Cardiac septum (tissue), 1 donor: ENCODE measurements at places on chromosomes 7 and 10. TPM values are rescaled to one million over a fixed set of nuclear protein-coding genes. Genes with fewer than 3 reads are reported as not detected.

DNA sequence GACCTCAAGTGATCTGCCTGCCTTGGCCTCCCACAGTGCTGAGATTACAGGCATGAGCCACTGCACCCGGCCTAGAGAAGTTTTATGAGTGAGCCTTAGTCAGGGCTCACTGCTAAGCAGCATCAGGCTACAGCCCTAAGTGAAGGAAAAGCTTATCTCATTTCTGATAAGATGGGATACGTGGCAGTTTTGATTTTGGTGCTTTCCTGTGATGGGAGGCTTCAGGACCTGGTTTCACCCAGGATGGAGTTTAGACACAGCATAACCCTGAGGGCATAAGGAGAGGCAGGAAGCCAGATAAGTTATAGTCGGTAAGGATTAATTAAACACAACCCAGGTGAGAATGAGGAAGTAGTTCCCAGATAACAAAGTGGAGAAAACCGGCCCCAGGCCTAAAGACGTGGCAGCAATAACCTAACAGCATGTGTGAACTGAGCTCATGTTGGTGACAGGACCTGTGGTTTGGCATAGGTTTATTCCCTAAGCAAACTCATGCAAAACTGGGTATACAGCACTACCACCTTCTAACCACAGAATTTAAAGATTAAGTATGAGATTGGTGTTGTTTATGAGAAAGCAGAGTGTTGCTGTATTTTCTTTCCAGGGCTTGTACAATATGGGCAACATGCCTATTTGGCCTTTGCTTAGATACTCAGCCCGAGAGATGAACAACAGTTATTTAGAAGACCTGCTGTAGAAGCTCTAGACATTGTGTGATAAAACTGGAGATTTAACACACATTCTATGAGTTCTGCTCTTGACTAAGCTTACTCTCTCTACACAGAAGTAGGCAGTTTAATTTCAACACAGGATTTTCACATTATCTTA is 119.4 kb downstream of the COL28A1 start:
- DNase-seq, result no peak

DNA sequence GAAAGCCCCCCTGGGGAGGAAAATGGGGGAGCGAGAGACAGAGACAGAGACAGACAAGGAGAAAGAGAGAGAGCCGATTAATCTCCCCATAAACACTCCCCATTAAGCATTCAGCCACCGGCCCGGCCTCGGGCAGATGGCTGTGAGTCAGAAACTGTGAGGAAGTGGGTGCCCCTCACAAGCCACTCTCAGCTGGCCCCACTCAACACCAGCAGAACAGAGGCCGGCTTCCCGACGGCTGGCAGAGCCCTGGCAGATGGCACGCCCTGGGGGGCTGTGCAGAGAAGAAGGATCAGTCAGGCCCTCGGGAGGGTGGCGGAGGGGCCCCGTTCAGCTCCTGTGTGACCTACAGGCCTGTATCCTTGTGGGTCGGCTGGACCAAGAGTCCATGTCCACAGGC is 41.2 kb downstream of the CAMK2B start:
- DNase-seq, result peak; percentile 72

- no peak for DNase-seq
These were observed 31.3 kb upstream of the ZNRF2 start for GRCh38 chr7:30252885-30253795.

The CXCL12 gene
- total RNA-seq, result 121 TPM

- DNase-seq, result peak; percentile 3
These were observed 176.2 kb upstream of the ZMIZ1 start for GRCh38 chr10:78892338-78893176.

The CRPPA gene
- total RNA-seq, result 7.3 TPM

DNA sequence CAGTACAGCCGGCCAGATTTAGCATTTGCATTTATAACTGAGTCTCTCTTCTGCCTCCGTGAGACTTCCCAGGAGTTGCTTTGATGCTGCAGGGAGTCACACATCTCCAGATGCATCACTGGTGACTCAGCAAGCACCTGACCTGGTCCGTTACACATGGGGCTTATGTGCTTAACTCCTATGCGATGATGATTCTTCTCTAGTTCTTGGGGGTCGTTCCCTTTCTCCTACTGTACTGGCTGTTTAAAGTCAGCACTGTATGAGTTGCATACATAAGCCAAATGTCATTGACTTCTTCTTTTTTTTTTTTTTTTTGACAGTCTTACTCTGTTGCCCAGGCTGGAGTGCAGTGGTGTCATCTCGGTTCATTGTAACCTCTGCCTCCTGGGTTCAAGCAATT is 13.0 kb upstream of the AKR1E2 start:
- no peak for DNase-seq

- DNase-seq, result no peak
These were observed 55.4 kb downstream of the EEPD1 start for GRCh38 chr7:36208426-36208825.
